NCI-H226 (cell line): ENCODE measurements at places on chromosomes 2 and 18.

DNA sequence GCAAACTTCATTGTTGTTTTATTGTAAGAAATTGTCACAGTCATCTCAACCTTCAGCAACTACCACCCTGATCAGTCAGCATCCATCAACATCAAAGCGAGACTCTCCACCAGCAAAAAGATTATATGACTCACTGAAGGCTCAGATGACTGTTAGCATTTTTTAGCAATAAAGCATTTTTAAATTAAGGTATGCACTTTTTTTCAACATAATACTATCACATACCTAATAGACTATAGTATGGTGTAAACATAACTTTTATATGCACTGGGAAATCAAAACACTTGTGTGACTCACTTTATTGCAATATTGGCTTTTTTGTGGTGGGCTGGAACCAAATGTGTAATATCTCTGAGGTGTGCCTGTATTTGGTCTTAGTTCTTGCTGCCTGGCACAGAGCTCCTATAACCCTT is 15.6 kb downstream of the SCN1A start:
- peak; percentile 4 for DNase-seq

GRCh38 chr2:101419096-101419663 is 31.9 kb upstream of the CREG2 start:
- peak; percentile 20 for DNase-seq

- no peak for DNase-seq
Observed at GRCh38 chr2:173271135-173271534, 83.5 kb upstream of the CDCA7 start.

DNA sequence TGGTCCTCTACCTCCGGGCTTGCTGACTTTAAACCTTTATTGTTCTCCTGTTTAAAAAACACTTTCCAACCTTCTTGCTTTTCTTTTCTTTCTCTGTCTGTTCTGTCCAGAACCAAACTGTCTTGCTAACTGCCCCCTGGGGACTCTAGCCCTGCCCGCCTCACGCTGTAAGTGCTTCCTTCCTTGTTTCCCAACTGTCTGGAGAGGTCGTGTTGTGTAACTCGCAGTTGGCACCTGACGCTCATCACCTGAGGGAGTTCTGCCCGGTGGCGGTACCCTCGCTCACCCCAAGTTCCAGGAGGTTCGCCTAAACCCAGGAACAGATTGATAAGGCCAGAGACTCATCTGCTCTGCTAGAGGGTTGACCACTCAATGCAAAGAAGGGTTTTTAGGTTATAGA is 123.4 kb downstream of the MTCL1 start:
- DNase-seq: no peak

- DNase-seq: no peak
Observed at GRCh38 chr2:238995634-238996033, 147.7 kb downstream of the TWIST2 start.

DNA sequence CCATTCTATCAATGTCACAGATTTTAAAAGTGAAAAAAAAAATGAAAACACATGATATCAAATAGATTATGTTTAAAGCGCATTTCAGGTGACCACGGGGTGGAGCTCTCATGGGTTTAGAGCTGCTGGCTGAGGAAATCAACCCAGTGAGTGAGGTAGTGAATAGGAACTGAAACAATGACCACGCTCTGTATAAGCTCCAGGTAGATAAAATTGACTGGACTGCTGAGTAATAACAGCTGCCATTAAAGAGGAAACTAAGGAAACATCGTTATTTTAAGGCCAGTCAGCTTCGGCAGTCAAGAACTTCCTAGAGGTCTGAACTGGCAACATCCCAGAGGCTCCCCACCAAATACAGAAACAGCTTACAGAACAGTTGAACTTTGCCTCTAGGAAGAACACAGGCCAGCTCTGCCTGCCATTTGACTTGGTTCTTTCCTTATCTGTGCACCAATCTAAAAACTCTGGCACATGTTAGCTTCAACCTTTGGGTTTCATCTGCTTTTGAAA is 185.9 kb downstream of the PDE1A start:
- DNase-seq: no peak

GRCh38 chr18:49486134-49486533 is 900 bp downstream of the C18orf32 start:
- no peak for DNase-seq

DNA sequence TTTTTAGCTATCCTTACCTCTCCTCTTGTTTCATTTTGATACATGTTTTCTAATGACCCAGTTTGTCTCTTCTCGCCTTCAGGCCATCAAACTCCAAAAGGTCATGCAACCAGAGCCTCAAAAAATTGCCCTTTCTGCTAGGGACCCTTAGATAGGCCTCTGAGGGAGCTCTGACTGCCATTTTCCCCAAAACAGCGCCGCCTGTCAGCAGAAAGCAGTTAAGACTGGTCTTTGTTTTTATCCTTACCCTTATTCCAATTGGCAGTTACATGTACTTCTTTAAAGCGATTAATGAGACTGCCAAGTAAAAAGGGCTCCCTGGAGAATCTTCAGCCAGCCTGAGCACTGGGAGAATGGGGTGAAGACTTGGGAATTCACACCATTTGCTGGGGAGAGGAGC is 55.1 kb upstream of the RIT2 start:
- no peak for DNase-seq

- no peak for DNase-seq
Observed at GRCh38 chr2:68620772-68621171, 22.6 kb upstream of the PROKR1 start.

GRCh38 chr2:27115519-27115918 is 3.4 kb downstream of the CGREF1 start:
- peak; percentile 6 for DNase-seq

GRCh38 chr2:183881978-183882377 is 716.4 kb upstream of the ZNF804A start:
- no peak for DNase-seq

- DNase-seq: no peak
Observed at GRCh38 chr2:214837466-214837865, 28.0 kb upstream of the BARD1 start.

- no peak for DNase-seq
Observed at GRCh38 chr2:120745420-120746111, 9.9 kb downstream of the GLI2 start.

DNA sequence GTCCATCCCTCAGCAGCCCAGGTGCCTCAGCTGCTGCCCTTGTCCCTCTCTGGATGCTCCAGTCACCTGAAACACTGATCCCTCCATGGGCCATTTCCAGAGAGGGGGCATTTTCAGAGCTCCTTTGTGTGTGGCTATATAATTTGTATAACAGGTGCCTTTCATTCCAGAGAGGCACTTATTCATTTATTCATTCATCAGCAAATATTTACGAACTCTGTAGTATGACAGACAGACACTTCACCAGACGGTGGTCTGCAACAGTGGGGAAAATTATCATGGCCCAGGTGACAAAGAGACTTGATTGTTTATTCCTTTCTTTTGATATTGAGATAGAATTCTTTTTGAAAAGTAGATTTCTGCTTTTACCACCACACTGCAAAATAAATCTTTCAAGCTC is 361.7 kb downstream of the TMEM182 start:
- no peak for DNase-seq

- no peak for DNase-seq
Observed at GRCh38 chr2:210189452-210190138, 18.4 kb upstream of the KANSL1L start.

DNA sequence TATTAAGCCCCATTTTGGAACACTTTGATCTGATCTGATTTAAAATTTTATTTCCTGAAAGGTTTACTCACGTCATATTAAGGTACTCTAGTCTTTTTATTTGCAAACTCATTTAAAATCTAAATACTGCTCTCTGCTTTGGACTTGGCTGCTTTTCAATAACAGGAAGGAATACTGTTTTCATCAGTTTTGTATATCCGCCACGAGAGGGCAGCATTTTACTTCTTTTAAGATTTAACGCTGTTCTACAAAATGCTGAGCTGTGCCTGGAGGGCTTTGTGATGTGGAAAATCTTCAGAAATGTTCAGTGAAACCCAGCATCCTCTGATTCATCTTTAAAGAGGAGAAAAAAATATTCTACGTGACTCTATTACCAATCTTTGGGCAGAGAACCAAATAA is 37.5 kb upstream of the SLC38A11 start:
- peak; percentile 77 for DNase-seq
